ENCODE measurements at places on chromosomes 12 and 14.
A peak's percentile ranks its signal among the peaks of the same experiment; 100 is the strongest.

GRCh38 chr12:24688601-24689000 lies 260.3 kb downstream of the BCAT1 start:
- DNase-seq, result no peak

DNA sequence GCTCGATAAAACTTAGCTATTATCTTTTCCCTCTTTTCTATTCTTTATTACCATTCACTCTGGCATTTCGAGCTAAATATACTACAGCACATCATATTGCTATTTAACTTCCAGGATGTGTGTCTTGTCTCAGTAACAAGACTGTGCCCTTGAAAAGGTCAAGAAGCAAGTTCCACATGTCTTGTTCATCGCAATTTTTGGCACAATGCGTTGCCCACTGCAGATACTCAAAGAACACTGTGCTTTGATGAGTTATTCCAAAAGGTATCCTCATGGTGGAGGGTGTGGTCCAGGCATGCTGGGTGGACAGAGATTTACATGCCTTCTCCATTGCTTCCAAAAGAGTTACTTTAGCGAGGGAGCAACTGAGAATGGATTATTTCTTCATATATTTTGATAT lies 6.6 kb downstream of the E2F7 start:
- no peak for DNase-seq

DNA sequence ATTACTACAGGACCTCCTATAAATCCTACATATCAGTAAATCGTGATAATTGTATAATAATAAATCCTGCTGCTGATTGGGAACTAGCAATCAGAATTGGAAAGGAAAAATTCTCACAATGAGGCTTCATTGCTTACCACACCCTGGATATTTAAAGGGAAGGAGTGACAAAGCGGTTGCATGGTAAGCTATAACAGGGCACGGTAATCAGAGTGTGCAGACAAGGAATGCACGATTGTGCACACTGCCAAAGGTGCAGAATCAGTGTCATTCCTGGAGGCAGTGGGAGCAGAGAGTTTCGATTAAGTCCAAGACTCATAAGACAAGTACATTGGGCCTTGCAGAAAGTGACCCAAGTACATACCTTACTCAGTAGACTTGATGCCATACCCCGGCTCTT lies 277.5 kb upstream of the NPAS3 start:
- DNase-seq, result no peak

DNA sequence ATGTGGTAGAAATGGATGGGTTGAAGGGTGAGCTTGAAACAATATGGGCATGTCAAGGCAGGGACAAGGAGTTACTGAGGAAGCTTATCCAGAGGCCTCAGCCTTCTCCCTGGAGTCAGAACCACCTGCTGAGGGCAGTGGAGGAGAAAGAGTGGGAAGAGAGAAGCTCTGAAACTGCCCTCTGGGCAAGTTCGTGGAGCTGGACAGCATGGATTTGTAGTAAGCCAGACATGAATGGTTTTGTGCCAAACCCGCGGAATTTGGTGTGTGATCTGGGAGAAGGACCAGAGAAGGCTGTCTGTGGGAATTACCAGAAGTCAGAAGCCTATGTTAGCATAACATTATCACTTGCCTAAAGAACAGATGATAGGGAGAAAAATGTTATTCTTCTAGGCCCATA lies 164.8 kb downstream of the SLC41A2 start:
- DNase-seq, result no peak

DNA sequence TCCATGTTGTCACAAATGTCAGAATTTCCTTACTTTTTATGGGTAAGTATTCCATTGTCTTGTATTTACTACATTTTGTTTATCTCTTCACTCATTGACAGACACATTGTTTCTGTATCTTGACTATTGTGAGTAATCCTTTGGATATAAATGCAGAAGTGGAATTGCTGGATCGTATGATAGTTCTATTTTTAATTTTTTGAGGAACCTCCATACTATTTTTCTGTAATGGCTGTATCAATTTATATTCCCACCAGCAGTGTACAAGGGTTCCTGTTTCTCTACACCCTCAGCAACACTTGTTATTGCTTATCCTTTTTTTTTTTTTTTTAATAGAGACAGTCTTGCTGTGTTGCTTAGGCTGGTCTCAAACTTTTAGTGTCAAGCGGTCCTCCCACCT lies 3.5 kb upstream of the KICS2 start:
- no peak for DNase-seq

GRCh38 chr12:106296179-106296877 lies 6.2 kb upstream of the TCP11L2 start:
- no peak for DNase-seq

DNA sequence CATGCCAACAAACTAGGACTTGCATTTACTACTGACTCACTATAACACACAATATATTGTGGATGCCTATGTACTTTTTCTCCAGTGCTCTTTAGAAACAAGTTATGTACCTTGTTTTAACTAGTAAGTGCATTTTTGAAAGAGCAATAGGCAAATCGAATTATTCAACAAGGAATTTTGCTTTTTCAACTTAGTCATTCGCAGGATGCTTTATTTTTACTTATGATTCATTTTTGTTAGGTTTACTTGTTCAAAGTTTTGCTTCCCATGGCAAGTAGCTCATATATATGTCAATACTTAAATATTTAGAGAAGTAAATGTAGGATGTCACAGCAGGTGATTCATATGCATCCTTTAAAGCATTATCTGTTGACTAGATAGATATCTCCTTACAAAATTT lies 149.8 kb downstream of the PELI2 start:
- DNase-seq, result no peak

DNA sequence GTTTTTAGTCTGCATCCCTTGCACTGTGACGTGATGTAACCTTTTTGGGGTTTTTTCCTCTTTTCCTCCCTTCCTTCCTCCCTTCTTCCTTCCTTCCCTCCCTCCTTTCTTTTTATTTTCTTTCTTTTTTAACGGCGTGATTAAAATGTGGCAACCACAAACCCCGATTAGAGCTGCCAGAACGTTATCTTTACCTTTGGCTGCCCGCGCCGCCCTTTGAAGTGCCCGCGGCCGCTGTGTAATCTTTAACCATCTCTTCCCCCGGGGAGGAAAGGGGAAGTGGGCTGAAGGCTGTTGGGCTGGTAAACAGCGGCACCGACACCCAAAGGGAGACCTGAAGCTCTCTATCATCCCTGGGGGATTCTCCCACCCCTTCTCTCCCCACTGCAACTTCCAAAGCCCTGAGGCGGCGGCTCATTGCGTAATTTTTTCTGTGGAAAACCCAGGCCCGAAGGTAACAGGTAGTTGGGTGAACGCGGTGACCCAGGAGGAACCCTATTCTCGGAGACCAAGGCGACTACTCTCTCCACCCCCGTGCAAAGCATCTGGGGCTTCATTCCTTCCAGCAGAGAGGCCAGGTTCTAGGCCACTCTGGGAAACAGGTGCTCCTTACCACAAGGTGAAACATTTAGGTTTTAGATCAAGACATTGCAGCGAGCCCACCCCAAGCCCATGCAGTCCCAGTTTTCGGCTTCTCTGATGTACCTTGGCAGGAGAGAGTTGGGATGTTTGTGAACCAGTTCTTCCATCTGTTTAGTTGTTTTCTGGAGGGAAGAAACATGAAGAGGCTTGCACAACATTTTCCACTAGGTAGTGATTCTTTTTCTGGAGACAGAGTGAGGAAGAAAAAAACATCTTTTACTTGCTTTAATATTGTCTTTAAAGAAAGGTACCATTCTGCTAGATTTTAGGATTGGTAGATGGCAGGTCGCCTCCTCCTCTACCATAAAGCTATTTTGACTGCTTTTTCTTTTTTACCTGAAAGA lies 1.5 kb downstream of the LGR5 start:
- DNase-seq, result no peak

DNA sequence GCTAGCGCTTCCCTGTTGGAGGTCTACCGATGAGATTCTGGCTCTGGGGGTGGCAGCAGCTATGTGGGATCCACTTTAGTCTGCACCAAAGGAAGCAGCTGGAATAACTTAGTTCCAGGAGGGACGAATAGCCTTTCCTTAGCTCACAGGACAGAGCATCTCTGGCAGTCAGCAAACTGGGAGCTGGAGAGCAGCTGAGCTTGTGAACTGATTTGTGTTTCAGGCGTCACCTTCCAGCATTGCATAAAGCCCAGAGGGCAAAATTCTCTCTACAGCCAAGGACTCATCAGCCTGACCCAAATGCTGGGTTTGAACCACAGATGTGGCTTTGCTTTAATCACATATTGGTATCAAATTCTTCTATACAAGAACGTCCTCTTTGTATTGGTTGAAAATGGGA lies 81.9 kb upstream of the PELI2 start:
- no peak for DNase-seq

DNA sequence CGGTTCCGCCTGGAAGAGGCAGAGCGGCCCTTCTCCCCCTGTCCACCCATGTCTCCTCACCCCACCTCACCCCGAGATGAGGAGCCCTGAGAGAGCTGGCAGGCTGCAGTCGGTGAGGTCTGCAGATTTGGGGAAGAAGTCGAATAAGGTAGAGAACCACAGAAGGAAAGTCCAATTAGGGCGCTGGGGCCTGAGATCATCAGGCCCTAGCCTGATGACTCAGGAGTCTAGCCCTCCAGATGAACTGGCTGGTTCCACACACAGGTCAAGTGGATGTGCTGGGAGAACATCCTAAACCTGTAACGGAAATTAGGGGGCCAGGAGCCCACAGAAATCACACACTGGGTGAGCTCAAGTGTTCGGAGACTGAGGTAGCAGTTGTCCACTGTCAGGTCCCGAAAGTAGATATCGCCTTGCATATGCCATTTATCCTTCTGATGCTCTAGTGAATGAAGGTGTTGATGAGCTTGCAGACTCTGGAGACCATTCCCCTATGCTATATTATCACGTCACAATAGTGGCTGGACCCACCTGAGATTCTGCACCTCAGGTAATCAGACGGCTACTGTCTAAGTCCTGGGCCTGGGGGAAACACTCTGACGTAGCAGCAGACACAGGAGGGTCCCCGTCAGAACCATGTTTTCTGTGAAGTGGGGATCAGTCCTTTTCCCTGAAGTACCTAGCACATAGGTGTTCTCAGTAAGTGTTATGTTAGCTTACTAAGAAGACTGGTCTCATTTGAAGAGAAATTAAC lies 886 bp upstream of the METTL17 start:
- no peak for DNase-seq

DNA sequence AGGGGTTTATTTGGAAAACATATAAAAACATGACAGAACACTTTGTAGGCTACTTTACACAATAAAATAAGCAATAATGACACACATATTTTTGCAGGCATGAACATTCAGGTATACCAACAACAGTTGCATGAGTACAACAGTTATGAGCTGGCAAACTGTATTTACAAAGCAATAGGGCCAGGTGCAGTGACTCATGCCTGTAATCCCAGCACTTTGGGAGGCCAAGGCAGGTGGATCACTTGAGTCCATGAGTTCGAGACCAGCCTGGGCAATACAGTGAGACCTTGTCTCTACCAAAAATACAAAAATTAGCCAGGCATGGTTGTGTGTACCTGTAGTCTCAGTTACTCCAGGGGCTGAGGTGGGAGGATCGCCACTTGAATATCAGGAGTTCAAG lies 101.1 kb downstream of the BMP4 start:
- DNase-seq, result no peak

GRCh38 chr14:50714450-50715073 lies 46.5 kb upstream of the SAV1 start:
- DNase-seq, result peak; percentile 26

DNA sequence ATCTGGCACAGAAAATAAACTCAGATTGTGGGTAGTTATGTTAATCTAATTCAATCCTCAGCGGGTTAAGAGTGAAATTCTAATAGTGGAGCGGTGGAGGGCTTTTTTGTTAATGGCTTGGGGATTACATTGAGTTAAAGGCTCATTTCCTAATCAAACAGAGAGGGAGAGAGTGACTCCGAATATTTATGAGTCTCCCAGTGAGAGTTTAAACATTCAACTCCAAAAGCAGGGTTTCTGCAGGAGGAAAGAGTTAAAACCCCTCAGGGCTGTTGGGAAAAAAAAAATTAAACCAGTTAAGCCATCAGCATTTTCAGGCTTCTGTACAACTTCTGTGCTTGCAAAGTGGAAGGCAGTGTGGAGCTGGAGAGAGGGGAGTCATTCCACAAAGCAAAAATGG lies 62.1 kb upstream of the ESRRB start:
- no peak for DNase-seq

- no peak for DNase-seq
Observed at GRCh38 chr12:113405694-113406093, 2.0 kb upstream of the SDS start.
